Lung microvascular endothelial cell (primary cell): ENCODE measurements at places on chromosomes 6 and 20. TPM values are rescaled to one million over a fixed set of nuclear protein-coding genes. Genes with fewer than 3 reads are reported as not detected.

DNA sequence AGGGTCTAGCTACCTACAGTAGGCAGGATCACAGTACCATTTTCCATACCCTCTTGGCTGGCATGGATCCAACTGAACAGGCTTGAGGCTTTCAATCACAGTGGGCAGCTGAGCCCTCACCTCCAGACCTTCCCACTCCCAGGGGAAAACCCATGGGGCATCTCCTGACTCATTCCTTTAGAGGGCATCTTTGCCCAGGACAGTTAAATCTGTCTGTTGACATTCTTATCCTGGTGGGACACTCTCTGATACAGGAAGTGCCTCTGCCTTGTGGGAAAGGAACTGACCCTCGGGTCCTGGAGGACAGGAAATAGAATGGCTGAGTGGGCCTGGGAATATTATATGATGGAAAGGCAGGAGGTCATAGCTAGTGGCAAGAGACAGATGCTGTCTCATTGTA, 10.2 kb upstream of the EPB41L1 start:
- DNase-seq: peak; percentile 54

Gene CPNE5
- total RNA-seq: 1.2 and 5.7 TPM in 2 replicates

DNA sequence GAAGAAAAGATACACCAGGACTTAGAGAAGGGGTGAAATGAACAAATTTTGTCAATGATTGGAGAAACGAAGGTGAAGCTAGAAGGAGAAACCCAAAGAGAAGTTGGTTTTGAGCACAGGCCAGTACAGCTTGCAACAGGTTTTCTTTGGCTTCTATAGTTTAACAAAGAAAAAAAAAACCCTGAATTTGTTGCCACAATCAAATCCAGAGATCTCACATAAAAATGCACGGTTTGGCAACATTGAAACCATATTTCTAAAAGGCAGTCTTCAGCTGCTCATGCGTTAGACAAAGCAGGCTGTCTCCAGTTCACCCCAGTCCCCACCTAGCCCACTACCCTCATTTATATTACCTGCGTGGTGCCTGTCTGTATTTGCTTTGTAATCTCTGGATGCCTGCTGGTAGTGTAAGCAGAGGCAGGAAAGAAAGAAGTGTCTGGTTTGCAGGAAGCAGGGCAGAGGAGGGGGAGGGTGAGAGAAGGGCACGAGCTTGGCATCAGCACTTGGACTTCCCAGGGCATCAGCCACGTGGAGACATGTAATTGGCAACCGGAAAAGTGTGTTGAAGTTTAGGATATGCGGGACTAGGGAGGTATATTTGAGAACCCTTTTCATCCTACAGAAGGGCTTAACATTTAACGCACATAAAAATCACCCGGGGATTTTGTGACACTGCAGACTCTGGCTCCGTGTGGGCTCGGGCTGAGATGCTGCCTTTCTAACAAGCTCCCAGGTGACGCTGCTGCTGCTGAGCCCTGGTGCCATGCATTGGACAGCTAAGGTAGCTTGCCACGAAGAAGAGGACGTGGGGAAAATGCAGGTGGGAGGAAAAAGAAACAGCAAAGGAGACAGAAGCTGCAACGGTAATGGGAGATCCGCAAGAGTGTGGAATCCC, 14.4 kb downstream of the PFDN4 start:
- no peak for DNase-seq

DNA sequence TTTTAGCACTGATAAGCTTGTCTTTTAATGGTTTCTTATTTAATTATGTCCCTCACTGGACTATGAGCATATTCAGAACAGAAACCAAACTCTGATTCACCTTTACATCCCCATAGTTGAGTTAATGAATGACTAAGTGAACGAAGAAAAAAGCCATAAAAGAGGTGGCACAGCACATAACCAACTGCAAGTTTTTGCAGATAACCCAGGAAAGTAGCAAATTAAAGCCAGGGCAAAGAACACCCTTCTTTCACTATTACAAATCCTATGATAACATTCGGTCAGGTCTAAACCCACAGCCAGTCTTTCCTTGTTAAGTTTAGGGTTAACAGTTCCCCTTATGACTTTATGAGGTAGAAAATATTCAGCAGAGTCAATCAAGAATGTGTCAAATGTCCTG, 102.7 kb downstream of the RIN2 start:
- no peak for DNase-seq

DNA sequence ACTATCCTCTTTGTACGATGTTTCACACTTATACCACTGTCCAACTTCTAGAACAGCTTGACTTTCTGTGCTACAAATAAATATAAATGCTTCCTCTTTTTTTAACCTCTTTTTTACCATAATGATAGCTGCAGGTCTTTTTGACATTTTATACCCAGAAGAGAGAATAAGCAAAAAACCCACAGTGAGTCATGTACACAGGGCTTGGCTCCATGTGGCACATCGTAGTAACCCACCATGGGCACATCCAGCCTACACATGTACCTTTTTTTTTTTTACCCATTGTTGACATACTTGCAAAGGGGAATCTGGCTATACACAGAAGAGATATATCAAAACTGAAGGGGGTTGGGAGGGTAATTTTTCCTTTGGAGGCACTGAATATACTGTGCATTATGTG, 59.5 kb upstream of the RSPO3 start:
- DNase-seq: no peak
